ENCODE measurements at places on chromosomes 6 and 20.

DNA sequence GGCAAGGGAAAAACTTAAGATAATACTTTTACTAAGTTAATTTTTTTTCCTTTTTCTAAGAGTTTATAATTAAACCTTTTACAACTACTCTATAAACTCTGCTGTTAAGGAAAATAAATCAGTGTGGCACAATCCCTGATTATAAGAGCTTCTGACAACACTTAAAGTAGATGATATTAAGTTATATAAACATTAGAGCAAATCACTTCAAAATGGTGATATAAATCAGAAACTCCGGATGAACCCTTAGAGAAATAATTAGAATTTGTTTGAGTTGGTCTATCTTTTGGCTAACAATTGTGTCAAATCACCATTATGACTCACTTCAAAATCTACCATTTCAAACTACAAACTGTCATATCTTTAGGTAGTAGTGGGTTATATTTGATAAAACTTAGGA is 104.9 kb downstream of the ARHGAP18 start:
- no peak for DNase-seq

DNA sequence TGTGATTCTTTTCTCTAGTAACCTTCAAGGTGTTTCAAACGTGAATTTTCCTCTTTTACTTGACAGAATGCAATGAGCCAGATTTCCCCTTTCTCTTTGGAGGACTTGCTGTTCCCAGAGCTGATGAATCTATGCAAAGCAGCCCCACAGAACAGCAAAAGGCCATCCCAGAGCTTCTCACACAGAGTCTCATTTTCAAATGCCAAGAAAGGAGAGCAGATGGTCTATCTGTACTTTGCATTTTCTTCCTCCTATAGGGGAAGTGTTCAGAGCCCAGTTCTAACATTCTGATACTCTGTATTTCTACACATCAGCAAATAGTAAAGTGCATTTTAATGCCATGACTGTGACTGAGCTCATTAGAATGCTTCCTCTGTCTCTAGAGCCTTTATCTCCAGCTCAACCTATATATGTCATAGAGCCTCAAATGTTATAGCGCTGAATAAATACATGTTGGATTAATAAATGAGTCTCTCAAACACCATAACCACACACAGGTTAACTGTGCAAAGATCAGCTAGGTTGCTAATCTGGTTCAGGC is 81.8 kb upstream of the EYA4 start:
- DNase-seq = no peak

DNA sequence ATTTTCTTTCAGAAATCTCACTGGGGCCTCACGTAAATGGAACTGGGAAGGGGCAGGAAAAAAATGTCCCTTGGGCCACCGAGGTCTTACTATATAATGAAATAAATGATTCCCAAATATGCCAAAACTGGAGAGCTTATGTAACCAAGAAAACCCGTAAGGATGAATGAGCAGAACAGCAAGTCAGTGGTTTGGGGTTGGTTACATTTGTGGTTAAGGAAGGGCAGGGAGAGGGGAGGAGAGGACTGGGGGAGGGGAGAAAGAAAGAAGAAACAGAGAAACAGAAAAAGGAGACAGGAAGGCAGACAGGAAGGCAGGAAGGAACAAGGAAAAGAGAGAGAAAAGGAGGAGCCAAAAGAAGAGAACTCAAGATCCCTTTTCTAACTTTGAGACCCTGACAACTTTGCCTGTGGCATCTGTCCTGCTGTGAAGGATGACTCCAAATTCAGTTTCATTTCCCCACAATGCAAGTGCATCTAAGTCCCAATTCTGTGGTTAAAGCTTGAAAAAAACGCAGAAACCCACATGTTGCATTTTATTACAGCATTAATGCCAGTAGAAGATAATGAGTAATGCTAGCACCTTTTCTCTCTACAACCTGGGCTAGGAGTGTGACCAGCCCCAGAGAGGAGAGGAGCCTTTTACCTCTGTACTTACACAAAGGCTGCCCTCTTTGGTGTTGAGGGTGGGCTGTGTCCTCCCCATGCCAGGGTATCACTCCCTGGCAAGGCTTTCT is 10.8 kb upstream of the ARMC2 start:
- no peak for DNase-seq

DNA sequence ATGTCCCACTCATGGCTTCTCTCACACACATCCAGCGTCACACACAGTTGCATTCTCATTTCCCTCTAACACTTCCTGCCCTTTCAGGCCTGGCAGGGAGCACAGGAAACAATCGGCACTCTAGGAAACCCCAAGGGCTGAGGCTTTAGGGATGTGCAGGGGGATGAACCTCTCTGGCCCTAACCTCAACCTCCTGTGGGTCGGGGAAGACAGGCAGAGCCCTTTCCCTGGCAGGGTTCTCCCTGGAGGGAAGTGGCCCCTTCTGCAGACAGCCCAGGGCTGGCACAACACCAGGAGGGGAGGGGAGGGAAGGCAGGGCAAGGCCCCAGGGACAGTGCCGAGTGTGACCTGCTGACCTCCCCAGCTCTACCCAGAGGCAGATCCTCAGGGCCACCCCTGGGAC is 2.7 kb downstream of the TEAD3 start:
- DNase-seq = no peak

- no peak for DNase-seq
Observed at GRCh38 chr6:73932866-73933265, 236.9 kb downstream of the CD109 start.

GRCh38 chr6:137497721-137498463 is 3.7 kb upstream of the OLIG3 start:
- no peak for DNase-seq

DNA sequence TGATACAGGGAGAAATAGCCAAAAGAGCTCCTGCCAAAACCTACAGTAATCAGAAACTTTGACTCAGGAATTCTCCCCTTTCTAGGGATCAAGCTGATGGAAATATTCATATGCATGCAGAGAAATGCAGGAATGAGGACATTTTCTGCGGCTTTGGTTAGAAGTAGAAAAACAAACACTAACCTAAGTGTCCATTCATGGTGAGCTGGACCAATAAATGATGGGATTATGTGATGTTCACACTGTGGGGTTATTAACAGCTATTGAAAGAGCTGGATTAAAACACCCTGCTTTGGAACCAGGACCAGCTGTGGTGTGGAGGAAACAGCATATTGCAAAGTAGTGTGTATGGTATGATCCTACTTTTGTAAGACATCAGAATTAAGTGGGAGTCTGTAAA is 143.1 kb downstream of the SYCP2 start:
- no peak for DNase-seq

- no peak for DNase-seq
Observed at GRCh38 chr6:133242637-133243585, 1.8 kb downstream of the EYA4 start.

GRCh38 chr6:20907486-20908071 is 373.3 kb downstream of the CDKAL1 start:
- DNase-seq = no peak

GRCh38 chr6:1605004-1605892 is 4.5 kb upstream of the FOXC1 start:
- no peak for DNase-seq

DNA sequence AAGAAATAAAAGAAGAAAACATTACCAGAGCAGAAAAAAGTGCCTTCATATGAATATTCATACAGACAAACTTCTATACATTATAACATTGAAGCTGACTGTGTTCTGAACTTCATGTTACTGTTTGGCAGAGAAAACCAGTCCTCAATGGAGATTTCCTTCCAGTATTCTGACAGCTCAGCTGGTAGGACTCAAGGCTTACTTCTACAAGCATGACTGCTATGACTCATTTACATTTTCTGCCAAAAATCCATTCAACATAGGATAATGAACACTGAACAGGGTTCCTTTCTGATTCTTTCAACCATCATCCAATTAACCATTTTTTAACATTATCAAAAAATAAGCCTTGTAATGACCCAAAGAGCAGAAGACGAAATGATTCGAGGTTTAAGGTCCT is 25.4 kb downstream of the COL9A1 start:
- no peak for DNase-seq

DNA sequence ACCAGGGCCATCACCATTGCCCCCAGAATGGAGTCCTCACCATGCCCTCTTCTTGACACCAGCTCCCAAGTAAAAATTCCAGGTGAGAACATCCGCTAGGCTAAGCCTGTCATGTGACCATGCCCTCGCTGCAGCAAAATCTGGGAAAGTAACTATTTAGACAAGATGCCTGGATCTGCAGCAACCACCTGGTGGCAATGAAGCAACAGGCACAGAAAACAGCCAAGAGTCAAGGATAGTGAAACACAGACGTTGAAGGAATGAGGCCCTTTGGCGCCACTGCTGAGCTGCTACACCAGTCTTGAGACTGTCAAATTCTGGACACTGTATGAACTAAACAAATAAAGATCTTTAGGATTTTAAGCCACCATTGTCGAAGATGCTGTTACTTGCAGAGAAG is 30.1 kb upstream of the TGM6 start:
- DNase-seq = no peak

DNA sequence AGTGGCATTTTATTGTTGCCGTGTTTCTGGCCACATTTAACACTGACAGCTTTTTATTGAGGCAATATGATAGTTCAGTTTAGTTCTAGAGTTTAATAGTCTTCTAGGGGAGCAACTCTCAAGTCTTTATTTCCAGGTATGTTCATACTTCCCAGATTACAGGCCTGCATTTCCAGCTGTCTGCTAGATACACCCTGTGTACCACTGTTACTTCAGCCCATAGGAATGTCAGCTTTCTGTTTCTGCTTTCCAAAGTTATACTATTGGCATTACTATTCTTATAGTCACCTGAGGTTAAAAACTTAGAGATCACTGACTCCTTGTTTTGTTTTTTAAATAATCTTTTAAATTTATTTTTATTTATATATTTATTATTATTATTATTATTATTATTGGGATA is 7.6 kb downstream of the ZNF451 start:
- DNase-seq = no peak

DNA sequence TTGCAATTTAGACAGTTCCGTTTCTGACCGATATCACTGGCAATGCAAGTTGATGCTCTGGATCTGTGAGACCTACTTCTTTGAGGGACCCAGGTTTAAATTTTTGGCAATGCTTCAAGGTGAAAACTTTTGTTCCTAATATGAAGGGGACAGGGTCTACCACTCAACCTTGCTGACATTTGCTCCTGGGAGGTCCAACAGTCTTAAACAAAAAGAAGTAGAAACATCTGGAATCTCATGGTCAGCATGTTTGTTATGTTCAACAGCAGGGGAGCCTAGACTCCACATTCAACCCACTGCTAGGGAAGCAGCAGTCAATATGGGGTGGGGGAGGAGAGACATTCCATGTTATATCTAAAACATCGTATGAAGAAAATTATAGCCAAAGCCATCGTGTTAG is 196.4 kb downstream of the SIM1 start:
- DNase-seq = no peak

- no peak for DNase-seq
Observed at GRCh38 chr6:170445487-170445886, 107.6 kb downstream of the PSMB1 start.

DNA sequence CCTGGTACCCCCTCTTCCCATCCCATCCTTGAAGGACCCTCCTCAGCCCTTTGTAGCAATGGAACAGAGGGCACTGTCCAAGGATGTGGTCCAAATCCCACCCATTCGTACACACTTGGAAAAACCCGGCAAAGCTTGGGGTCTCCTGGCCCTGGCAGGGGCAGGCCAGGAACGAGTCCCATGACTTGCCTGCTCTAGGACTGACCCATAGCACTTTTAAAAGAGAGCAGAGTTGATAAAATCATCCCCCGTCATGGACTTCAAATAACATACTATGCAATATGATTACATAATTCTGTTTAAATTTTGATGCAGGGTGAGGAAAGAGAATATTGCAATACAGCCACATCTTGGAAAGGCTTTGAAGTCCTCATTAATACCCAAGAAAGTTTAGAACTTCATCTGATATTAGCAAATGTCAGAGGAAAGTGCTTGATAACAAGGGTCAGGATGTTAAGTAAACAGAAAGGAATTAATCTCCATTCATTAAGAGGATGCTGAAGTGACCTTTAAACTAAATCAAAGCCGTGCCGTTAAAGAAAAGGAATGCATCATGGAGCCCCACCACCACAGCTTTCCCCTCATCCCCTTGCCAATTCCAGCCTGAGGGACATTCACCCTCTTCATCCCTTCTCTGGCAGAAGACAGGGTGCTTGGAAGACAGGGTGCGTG is 60.7 kb upstream of the NXT1 start:
- DNase-seq = no peak

GRCh38 chr20:21936720-21937380 is 231.4 kb downstream of the PAX1 start:
- DNase-seq = no peak

DNA sequence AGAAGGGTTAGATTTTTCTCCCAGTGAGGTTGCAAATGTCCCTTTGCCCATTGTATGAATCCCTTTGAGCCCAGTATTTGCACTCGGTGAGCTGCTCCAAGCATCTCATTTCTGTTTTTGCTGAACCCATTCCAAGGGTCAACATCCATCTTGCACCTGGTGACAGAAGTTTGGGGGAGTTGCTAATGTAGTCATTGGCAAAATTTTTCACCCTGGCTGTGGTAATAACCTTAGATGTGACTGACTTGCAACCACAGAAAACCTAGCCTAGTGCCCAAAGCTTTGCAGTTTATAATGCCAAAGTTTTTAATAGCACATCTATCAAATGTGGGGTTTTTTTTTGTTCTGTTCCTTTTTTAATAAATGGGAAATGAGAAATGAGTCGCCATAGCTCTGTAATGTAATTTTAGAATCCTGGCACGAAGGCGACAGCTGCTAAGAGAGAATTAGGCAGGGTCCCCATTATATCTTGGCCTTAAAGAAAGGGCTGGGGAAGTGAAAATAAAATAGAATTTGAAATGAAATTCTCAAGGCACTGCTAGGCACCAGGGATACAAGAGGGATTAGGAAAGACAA is 682.8 kb downstream of the KIF16B start:
- no peak for DNase-seq

DNA sequence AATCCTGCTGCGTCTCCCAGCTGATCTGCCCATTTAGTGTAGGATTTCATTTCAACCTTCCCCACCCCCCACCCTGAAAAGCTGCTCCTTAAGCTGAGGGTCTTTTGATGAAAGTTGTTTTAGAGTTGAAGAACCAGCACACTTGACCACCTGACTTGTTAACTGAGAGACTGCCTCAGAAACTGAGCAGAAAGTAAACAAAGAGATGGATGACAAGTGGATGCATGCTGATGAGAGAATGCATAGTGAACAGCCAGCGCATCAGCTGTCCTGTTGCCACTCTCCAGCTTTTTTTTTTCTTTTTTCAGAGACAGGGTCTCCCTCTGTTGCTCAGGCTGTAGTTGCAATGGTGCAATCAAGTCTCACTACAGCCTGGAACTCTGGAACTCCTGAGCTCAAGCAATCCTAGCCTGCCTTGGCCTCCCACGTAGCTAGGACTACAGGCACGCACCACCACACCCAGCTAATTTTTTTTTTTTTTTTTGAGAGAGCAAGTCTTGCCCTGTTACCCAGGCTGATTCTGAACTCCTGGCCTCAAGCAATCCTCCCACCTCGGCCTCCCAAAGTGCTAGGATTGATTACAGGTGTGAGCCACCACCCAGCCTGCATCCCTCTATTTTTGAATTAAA is 9.5 kb downstream of the RPL10A start:
- no peak for DNase-seq

DNA sequence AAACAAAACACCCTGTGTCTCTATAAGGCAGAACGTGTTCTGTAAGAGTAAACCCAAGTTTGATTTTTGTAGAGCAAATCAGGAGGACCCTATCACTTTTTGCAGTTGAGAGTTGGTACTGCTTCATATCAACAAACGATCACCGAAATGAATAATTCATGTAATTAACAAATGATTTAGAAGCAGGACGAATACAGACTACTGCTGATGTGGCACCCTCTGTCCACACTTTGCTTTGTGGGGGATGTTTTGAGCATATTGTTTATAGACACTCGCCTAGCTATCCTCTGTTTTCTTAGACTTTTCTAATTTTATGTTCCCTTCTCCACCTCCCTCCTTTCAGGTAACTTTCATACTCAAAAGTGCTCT is 1.5 kb downstream of the CD2AP start:
- DNase-seq = no peak
